ENCODE measurements at places on chromosomes 7 and 10.
A peak's percentile ranks its signal among the peaks of the same experiment; 100 is the strongest.

- DNase-seq: no peak
Observed at GRCh38 chr7:101961811-101962210, 144.4 kb downstream of the CUX1 start.

GRCh38 chr10:804191-804781 is 114.8 kb upstream of the DIP2C start:
- DNase-seq: no peak

DNA sequence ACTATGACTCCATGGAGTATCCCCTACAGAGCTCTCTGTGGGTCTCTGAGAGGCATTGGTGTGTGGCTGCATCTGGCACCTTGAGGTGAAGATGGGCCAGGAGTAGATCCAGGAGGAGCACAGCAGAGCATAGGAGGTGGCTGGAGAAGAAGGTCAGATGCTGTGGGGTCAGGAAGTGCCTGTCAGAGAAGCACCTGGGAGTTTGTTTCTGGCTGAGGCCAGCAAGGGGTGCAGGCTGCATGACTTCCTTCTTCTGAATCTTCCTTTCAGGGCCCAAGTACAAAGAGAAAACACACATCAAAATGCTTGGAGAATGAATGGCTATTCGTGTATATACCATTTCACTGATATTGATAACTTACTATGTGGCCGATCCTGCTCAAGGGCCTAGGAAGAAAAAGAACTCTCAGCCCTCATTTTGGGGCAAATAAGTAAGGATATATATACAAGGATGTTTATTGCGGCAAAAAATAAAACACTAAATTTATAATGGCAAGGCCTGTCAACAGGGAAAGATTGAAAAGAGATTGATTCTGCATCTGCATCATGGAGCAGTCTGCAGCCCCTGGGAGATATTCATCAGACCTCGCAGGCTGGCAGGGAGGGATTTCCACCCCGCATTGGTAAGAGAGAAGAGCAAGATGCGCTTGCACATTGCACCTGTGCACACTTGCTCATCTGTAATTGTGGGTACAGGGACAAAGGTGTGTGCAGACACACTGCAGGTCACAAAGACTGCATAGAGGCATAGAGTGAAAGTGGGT is 39.2 kb downstream of the PTPRE start:
- no peak for DNase-seq

- no peak for DNase-seq
Observed at GRCh38 chr10:26448292-26448691, 10.2 kb downstream of the APBB1IP start.

GRCh38 chr10:123018531-123018930 is 9.7 kb downstream of the ACADSB start:
- DNase-seq: no peak

- no peak for DNase-seq
Observed at GRCh38 chr10:48478980-48479811, 125.7 kb downstream of the ARHGAP22 start.

GRCh38 chr7:122974229-122974628 is 21.3 kb downstream of the TAS2R16 start:
- no peak for DNase-seq

DNA sequence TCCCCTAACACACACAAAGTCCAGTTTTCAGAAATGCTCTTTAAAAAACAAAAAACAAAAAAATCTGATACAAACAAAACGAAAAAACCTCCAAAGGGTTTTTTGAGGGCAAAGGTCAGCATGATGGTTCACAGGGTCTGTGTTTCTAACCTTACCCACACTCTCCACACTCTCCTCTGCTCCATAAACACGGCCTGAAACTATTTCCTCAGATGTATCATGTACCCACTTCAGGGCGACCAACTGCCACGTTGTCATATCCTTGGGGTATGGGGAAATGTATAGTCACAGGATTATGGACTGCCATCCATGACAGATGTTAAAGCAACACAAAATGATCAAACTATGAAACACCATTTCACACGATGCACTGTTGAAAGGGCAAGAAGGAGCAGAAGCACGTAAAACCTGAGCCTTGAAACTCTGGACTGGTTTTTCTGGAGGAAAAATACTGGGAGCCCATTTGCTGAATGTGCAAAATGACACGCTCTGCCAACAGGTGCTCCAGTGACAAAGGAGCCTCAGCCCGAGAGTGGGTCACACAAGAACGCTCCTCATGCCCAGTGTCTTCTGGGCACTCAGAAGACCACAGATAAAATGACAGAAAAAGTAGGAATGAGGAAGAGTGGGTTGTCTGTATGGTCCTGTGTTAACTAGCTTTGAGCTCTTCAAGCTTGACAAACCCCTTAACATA is 15.8 kb downstream of the NAPEPLD start:
- no peak for DNase-seq

GRCh38 chr7:132877573-132877972 is 204.3 kb downstream of the CHCHD3 start:
- no peak for DNase-seq

DNA sequence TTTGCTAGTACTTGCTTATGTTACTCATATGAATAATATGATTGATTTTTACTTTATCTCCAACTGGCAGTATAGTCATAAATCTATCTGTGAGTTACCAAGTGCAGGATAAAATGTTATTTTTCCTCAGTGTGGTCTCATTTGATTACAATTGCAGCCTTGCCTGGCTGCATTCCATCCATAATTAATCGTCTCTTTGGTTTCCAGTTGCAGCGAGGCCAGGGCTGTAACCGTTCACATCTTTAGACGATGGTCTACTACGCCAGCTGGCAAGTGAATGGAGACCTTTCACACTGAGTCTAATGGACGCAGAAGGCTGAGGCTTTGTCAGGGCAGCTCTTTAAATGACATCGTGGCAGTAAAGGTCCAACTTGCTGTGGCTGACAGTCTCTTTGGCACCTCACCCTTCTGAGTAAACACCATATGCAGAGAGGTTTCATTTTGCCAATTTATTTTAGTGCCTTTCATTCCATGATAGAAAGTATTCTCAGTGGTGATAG is 84.0 kb downstream of the ARL4A start:
- DNase-seq: no peak

DNA sequence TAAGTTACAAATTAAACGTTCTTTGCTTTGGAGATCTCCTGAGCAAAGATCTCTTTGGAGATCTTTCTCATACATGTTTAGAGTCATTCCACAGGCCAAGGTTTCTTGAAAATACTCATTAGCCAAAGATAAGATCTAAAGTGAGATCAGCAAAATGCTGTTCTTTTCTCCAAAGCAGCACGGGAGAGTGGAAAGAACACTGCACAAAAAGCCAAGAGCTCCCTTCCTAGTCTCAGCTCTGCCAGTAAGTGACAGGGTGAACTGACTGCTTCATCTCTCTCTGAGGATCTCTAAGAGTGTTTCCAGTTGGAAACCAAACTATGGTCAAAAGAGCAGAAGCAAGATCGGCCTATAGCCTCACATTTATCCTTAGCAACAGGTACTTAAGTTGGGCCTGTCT is 168.4 kb upstream of the ASAH2 start:
- DNase-seq: no peak

GRCh38 chr7:127770885-127771284 is 118.9 kb downstream of the SND1 start:
- no peak for DNase-seq

GRCh38 chr10:7846591-7846990 is 28.3 kb downstream of the TAF3 start:
- no peak for DNase-seq

GRCh38 chr10:22259280-22259679 is 41.5 kb upstream of the EBLN1 start:
- DNase-seq: no peak

DNA sequence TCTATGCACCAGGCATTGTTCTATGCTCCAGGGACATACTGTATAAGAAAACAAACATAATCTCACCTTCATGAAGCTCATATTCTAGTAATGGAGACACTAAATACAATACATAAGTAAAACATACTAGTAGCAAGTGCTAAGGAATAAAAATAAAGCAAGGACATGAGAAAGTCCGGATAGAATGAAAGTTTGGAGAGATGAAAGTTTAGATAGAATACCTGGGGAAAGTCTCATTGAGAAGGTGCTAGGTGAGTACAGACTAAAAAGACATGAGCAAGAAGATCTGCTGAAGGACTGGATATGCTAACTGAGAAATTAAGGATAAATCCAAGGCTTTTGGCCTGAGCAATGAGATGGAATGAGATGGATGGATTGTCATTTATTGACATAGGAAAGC is 34.0 kb downstream of the CCDC186 start:
- no peak for DNase-seq

DNA sequence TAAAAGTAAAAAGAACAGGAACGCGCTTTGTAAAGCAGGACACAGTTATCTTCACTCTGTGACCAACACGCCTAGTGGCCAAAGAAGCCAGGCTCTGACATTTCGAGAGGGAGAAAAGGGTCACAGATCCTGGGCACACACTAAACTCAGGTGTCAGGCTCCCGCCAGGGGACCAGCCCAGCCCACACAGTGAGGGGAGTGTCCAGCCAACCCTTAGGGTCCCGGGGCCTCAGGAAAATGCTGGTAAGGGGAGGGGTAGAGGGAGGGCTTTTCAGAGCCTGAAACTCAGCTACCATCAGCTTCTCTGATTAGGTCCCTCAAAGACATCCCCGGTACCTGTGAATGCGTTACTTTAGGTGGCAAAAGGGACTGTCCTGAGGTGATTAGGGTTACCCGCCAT is 16.6 kb downstream of the ANXA11 start:
- DNase-seq: no peak

DNA sequence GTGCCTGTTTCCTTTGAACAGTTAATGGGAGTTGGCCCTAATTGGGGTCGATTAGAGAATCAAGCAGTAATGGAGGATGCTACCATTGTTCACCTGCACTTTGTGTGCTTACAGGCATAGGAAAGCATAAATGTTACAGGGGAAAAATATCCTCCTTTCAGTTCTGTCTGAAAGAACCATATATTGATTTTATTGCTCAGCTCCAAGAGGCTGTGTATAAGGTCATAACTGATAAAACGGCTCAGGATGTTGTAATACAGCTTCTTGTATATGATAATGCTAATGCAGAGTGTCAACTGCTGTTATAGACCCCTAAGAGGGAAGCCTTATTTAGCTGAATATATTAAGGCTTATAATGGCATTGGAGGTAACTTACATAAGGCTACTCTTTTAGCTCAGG is 32.9 kb upstream of the AKR1C2 start:
- no peak for DNase-seq

GRCh38 chr7:50688226-50688590 is 94.5 kb downstream of the GRB10 start:
- DNase-seq: no peak

- no peak for DNase-seq
Observed at GRCh38 chr10:8044331-8044907, 10.1 kb upstream of the GATA3 start.

DNA sequence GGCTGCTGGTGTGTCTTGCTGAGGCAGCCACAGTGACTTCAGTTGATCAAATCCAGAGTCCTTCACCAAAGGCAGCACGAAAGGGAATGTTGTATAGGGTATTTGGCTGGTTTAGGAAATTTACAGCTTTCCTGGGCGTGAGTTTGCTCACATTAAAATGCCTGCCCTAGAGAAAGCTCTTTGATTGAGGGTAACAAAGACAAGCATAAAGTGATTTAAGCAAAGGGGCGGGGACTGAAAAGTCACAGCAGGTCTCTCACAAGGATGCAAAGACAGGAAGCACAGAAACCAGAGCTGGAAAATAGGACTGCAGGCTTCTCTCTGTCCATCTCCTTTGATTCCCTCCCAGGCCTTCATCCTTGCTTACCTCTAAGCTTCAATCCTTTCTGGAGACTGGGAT is 139.2 kb downstream of the ELMO1 start:
- DNase-seq: no peak

- DNase-seq: no peak
Observed at GRCh38 chr10:86113983-86114382, 252.6 kb downstream of the GRID1 start.

- peak; percentile 30 for DNase-seq
Observed at GRCh38 chr10:79391231-79392019, 44.2 kb downstream of the PPIF start.

DNA sequence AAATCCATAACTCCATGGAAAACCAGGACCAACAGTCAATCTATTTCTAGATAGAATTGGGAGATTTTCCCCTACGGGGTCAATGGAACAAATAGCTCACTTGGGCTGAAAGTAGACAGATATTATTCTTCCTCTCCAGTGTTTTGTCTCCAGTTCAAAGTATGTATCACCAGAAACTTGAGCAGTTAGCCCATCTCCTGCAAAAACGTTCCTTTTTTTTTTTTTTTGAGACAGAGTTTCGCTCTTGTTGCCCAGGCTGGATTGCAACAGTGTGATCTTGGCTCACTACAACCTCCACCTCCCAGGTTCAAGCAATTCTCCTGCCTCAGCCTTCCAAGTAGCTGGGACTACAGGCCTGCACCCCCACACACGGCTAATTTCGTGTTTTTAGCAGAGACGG is 390.0 kb upstream of the AUTS2 start:
- DNase-seq: no peak

DNA sequence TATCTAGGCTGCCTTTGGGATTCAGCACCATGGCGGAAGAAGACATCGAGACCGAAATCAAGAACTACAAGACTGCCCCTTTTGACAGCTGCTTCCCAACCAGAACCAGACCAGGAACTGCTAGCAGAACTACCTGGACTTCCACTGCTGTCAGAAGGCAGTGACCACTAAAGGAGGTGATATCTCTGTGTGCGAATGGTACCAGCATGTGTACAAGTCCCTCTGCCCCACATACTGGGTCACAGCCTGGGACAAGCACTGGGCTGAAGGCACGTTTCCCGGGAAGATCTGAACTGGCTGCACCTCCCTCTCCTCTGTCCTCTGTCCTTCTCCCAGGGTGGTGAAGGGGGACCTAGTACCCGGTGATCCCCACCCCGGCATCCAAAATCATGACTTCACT is 25.6 kb upstream of the PDIA4 start:
- no peak for DNase-seq

GRCh38 chr10:34931216-34931615 is 116.1 kb upstream of the PARD3 start:
- DNase-seq: no peak

- no peak for DNase-seq
Observed at GRCh38 chr10:125128397-125129075, 31.8 kb downstream of the CTBP2 start.
